ENCODE measurements at places on chromosomes 3 and 15.

GRCh38 chr15:95267481-95267880 lies 1036.1 kb downstream of the MCTP2 start:
- DNase-seq, result no peak

- no peak for DNase-seq
Measured at GRCh38 chr3:171150945-171151344, 124.4 kb upstream of the SLC2A2 start.

- DNase-seq, result no peak
Measured at GRCh38 chr15:88509321-88509720, 37.2 kb downstream of the DET1 start.

GRCh38 chr3:133821767-133822638 lies 16.4 kb downstream of the SRPRB start:
- DNase-seq, result no peak

- no peak for DNase-seq
Measured at GRCh38 chr3:94525043-94525442, 462.2 kb downstream of the NSUN3 start.

GRCh38 chr15:45586601-45587094 lies 531 bp upstream of the BLOC1S6 start:
- no peak for DNase-seq

GRCh38 chr15:26729030-26729429 lies 43.8 kb downstream of the GABRB3 start:
- no peak for DNase-seq

DNA sequence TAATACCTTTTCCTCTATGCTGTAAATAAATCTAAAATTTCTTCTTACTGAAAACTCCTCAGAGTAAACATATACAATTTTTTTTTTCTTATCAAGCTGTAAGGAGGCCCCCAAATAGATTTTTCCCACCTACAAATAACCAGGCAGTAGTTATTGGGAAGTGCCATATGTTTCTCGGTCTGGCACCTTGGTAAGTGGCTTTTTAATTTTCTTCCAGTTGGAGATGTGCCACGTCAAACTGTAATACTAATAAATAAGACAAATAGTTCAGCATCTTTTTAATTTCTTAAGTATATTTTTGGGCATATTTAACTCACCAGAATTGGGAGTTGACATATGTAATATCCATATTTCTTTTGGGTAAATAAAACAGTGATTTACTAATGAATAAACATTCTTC lies 346.3 kb downstream of the DIPK2A start:
- no peak for DNase-seq

DNA sequence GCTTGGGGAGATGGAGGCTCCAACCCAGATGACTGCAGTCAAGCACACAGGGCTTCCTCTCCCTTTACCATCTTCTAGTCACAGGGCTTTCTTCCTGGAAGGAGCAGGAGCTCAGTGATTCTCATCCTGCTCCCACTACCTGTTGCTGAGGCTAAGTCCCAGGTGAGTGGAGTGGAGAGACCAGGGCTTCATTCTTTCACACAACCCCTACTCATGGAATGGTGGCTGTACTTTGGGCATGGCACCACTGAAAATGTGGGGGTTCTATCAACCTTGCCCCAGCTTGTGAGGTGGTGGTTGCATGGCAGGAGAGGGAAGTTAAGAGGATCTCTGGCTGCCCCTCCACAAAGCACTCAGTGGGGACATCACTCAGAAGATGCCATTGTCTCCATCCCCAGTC lies 36.8 kb upstream of the RAD18 start:
- DNase-seq, result no peak

- no peak for DNase-seq
Measured at GRCh38 chr15:72559781-72560180, 85.7 kb downstream of the ARIH1 start.

DNA sequence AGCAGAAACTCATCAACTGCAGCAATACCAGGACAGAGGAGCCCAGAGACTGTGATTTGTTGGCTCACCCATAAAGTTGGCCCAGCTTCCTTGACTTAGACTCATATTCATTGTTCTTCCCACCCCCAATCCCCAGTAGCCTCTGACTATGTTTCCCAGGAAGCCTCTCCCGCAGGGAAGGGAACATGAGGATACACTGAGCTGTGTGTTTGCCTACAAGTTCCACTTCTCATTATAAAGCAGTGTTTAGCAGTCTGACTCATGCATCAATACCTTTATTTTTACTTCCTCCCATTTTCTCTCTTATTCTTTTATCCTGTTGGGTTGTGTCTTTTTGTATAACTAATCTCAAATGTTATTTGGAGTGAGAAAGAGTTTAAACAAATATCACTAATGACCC lies 111.6 kb upstream of the PHLDB2 start:
- DNase-seq, result no peak

GRCh38 chr3:45904931-45905330 lies 18.6 kb downstream of the CCR9 start:
- no peak for DNase-seq

DNA sequence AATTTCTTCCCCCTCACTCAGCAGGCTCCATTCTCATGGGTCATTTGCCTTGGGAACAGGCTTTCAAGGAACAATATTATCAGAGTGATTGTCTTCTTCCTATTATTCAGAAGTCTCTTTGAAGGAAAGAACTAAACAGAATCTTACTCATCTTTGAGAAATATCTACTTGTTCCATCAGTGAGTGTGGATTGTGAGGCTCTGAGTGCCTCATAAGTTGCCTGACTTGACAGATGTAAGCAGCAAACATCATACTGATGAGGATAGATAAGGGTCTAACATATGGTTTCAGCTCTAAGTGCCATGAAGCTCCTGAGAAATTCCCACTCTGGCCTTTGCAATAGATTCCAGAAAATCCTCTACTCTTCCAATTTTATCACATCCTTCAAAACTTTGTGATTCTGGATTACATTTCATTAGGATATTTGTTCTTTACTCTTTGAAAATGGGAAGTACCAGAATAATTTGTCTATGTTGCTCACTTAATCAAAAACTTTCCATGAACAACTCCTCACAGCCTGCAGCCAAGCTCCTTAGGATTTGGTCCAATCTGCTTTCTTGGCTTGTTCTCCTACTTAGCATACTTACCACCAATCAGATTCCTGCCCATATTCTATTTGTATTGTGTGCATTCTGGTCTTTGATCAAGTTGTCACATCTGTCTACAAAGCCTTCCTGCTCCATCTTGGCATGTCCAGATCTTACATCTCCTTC lies 120.1 kb downstream of the RPL22L1 start:
- no peak for DNase-seq

All from stimulated activated CD8-positive, alpha-beta memory T cell treated with anti-CD3 and anti-CD28 coated beads, Interleukin-7, amount 100 ng/mL, for 1 hour (primary cell).